H9 (cell line): ENCODE measurements at places on chromosomes 11 and 22. TPM values are rescaled to one million over a fixed set of nuclear protein-coding genes. Genes with fewer than 3 reads are reported as not detected.

DNA sequence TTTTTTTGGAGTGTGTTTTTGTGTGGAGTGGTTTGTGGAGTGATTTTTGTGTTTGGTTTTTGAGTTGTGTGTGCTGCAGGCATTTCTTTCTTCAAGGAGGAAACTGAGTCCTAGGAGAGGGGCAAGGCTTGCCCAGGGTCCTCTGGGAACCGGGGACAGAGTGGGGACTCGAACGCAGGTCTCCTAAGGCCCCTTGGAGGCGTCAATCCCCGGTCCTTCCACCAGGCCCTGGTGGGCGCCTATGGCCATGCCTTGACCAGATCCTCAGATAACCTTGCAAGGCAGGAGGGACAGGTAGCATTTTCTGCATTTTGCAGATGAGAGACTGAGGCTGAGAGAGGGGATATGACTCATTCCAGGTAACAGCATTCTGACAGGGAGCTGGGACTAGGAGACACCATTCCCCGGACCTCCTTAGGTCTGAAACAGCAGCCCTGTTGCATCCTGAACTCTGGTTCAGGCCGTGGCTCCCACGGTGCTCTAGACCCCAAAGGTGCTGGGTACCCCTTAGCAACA is 39.1 kb downstream of the MYO7A start:
- DNase-seq, result no peak

- DNase-seq, result no peak
Measured at GRCh38 chr11:124405581-124405980, 6.8 kb upstream of the OR8B3 start.

- DNase-seq, result peak; percentile 59
Measured at GRCh38 chr11:107018219-107018901, at the start of gene GUCY1A2. Gene GUCY1A2, minus strand, starts transcription at chr11:107018476. Its CDS starts 421 bp downstream, at chr11:107018055.

DNA sequence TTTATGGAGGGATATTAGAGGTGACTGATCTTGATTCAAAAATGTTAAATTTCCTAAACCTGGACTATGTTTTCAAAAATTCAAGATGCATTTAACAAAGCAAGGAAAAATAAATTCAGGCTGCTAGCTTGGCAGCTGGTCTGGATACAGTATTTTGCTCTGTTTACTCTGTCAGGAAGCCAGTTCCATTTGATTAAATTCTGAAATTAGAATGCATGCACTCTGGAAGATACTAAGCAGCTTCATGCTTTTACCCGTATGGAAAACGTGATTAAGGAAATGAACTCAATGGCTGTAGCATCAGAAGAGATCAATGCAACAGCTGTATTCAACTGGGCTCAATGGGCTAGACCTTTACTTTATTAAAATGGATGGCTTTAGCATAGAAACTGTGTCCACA is 14.2 kb downstream of the C11orf71 start:
- DNase-seq, result no peak

DNA sequence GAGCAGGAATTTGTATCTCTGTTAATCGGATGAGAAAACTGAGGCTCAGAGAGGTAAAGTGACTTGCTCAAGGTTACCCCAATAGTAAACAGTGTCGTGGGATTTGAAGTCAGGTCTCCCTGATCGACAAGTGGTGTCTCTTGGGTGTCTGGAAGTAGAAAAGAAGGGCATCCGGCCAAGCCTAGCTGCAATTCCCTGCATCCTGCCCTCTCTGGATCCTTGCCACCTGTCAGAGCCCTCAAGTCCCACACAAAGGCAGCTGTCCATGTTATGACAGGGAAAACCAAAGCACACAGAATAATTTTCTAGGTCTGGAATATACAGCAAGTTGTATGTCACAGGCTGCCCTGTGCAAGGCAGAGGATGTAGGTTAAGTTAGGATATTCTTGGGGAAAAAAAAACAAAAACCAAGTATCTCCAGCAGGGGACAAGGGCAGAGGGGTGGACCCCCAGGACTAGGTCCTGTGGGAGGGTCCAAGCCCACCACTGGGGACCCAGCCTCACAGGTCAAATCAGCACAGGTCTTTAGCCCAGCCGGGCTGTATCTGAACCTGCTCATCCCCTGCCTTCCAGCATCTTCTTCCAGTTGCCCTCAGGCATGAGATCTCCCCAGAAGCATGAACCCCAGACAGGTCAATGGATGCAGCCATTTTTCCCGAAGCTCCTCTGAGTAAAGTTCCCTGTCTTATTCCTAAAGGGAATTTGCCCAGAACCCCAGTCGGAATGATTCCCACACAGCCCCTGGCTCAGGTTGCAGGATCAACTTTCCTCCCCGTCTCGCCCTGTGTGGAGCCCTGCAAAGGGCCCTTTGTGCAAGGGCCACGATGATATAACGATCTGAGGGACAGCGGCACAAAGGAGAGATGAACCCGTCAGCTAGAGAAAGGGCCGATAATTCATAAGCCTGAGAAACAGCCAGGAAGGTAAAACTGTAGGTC is 15.0 kb downstream of the USH1C start:
- DNase-seq, result no peak

GRCh38 chr11:86755146-86755545 is 45.2 kb upstream of the PRSS23 start:
- no peak for DNase-seq

DNA sequence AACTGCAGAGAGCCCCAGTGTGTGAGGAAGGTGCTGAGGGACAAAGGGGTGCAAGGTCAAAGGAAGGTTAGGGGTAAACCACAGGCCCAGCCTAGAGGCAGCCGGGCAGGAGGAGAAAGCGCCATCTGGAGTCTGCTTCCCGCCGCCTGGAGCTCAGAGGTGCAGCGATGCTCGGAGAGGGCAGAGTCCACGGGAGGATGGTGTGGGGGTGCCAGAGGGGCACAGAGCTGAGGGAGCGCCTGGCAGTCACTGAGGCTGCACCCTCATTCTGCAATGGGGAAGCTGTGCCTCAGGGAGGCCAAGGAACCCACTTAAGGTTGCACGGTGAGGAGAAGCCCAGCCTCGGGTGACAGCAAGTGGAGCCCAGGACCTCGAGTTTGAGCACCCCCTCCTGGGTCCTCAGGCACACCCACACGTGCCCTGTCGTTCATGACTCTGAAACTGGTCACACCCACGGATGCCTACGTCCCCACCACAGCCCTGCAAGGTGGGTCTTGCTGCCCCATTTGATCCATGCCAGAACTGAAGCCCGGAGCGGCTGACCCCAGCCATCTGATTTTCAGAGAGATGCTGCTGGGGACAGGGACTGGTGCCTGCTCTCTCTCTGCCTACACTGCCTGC is 1.6 kb downstream of the IL2RB start:
- DNase-seq, result no peak

DNA sequence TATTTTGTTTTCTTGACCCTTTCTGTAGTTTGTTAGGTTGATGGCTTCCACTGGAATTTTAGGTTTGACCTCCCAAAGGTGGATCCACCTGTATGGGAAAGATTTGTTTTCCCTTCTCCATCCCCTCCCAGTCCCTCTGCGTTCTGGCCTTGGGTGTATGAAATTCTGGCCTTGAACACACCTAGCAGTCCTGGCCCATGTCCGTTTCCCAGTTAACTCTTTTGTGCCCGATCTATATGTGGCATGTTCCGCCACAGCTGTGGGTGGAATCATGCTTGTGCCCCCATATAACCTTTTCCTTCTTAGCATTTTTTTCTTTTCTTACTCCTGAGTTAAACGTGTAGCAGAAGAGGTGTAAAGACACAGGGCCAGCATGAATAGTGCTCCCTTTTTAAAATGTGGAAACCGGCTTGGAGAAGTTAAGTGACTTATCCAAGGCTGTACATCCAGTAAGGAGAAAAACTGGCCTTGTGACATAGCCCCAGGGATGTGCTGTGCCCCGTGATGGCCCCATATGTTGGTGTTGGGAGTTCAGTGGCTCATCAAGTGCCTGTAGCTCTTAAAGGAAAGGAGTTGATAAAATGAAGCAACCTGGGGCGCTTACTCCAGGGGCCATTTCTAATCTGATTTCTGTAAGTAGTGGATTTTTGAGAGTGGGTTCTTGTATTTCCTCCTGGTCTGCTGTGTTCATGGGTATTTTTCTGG is 39.3 kb downstream of the ZNRF3 start:
- no peak for DNase-seq

- no peak for DNase-seq
Measured at GRCh38 chr22:46598737-46599424, 21.3 kb upstream of the GRAMD4 start.

GRCh38 chr11:119892311-119892808 is 163.4 kb upstream of the NECTIN1 start:
- DNase-seq, result no peak

DNA sequence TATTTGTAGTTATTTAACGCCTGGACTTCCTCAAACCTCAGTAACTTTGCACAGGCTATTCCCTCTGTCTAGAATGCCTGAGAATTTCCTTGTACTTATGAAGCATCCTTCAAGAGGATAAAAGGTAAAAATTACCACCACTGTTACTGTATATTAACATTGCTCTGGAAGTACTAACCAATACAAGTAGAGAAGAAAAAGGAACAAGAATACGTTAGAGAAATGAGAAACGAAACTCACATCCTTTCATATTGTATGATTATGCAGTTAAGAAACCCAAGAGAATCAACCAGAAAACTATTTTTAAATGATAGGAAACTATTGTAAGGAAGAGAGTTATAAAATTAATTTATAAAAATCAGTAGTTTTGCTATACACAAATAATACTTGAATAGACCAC is 48.2 kb upstream of the OR5P2 start:
- no peak for DNase-seq

- DNase-seq, result no peak
Measured at GRCh38 chr11:68432874-68433273, 27.7 kb upstream of the PPP6R3 start.

DNA sequence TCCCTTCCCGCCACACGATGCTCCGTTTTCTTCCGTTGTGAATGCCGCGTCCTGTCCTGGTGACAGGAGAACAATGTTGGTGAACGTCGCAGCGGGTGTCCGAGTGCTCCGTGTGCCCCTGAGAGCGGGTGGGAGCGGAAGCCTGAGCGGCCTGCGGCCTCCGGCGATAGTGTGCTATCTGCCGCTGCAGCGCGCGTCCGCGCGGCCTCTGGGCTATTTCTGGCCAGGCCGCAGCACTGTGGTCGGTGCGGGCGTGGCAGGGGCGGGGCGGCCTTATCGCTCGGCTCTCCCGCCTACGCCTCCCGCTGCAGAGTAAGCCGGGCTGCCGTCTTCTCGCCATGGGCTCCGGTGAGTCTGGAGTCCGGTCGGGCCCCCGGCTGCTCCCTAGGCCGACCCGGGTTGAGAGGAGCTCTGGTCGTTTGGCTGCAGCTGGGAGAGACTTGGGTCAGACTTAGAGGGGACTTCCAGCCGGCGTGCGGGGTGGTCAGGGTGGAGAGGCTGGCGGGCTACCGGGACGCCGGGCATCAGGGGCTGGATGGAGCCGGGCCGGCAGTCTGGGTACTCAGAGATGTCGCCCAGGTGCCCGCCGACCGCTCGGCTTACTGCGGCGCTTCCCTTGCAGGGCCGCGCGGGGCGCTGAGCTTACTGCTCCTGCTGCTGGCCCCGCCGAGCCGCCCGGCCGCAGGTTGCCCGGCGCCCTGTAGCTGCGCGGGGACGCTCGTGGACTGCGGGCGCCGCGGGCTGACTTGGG is at the start of gene GP1BB:
TSS of gene GP1BB (plus strand) at position 308 of the 751 bp plus-strand sequence. CDS start at position 339, 31 bp downstream.
- peak; percentile 62 for DNase-seq

GRCh38 chr11:559020-559620 is 1.4 kb downstream of the LMNTD2 start:
- DNase-seq, result no peak

The VPREB1 gene
- total RNA-seq, result not detected in 2 replicates

The CATSPER1 gene
- total RNA-seq, result not detected in 2 replicates

The PRG3 gene
- total RNA-seq, result not detected in 2 replicates

The MAPK8IP1 gene
- 30.1 and 30.2 TPM in 2 replicates for total RNA-seq

The CASP12 gene
- total RNA-seq, result not detected in 2 replicates

The ZNF70 gene
- total RNA-seq, result 3.2 and 3.5 TPM in 2 replicates

The SLC5A12 gene
- 2.7 and 3.2 TPM in 2 replicates for total RNA-seq
